ENCODE measurements at places on chromosomes 7 and 10.

GRCh38 chr10:86287966-86288579 is 78.5 kb downstream of the GRID1 start:
- DNase-seq = no peak

DNA sequence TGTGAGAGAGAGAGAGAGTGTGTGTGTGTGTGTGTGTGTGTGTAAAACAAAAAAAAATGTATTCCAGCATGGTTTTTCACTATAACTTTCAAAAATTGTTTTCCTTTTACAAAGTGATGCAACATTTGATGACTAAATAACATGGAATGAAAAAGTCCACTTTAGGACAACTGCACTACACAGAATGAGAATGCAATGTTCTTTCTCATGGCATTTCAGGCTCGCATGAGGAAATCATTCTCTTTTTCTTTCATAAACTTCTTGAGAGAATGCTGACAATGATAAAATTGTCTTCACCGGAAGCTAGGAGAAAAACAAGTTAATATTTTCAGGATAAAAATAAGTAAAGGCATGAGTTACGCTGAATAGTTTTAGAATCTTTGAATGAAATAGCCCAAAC is 53.7 kb downstream of the SLC16A12 start:
- DNase-seq = no peak

DNA sequence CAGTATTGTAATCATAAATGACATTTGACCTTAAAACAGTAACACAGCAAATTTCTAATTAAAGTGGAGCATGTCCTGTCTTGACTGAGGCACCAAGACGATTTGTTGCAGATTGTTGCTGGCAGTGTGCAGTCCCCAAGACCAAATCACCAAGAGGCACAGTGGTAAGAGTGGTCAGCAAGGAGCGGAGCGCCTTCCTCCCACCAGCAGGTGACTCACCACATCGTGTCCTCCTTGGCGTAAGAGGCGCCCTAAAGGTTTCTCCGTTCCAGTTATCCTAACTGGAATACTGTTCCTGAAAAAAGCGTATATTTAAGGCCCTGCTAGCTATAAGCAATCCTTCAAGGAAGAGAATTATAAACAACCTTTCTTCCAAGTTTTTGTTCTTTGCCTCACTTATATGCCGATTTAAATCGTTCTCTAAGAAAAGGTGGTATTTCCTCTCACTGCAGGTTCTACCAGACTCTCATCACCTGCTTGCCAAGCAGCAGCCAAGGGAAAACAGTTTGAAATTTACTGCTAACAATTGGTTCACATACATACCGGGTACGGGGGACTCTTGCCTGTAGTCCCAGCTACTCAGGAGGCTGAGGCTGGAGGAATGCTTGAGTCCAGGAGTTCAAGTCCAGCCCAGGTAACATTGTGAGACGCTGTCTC is 10.7 kb upstream of the REPIN1 start:
- DNase-seq = no peak

GRCh38 chr10:58264780-58265179 is 2.9 kb downstream of the IPMK start:
- DNase-seq = no peak

GRCh38 chr7:132511387-132511786 is 64.9 kb downstream of the PLXNA4 start:
- no peak for DNase-seq

- DNase-seq = no peak
Observed at GRCh38 chr10:112708461-112708860, 241.6 kb upstream of the TCF7L2 start.
